ENCODE measurements at places on chromosomes 4 and X.

DNA sequence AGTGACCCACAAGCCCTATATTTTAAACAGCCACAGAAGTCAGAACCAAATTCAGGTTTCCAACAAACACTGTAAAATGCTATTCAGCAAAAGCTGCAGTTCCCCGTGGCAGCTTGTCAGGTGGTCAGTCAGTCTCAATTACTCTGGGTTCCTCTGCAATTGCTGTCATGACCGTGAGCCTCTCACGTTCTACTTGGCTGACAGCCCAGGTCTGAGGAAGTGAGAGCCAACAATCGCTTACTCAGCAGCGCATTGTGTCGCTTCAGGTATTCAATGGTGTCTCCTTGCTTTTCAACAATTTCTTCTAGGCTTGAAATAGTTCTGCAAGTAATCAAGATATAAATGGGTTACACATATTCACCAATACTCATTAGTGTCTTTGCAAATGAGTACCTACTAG is 25.8 kb downstream of the TRIM75 start:
- no peak for DNase-seq

DNA sequence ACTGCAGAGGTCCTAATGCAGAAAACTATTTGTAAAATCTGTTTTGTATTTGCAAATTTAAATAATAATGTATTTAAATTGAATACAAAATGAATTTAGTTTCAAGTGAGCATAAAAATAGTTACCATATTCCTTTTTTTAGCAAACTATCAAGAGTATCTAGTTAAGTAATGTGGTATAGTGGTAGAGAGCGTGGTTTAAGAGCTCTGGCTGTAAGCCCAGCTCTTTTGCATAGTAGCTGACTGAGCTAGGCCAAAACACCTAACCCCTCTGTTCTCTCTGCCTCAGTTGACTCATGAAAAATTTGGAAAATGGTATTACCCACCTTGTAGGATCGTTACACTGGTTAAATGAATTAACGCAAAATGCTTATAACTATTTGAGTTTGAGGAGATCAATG is 18.1 kb upstream of the ADAD1 start:
- DNase-seq, result peak; percentile 1

DNA sequence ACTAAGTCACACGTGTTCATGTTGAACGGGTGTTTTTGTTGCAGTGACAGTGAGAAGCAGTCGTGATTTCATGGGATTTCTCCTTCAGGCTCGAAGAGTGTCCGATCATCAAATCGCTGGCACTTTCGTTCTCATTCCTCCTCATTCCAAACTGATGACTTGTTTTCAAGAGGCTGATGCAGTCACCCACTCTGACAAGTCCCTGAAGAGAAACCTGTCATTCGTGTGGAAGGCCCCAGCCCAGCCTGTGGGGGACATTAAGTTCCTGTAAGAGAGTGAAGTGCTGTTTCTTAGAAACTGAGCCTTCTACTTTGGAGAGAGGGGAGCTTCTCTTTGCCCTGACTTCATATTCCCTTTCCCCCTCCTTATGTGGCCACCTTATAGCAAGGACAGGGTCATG is 8.0 kb downstream of the REELD1 start:
- peak; percentile 43 for DNase-seq

GRCh38 chr4:8285976-8286718 is 16.6 kb downstream of the HTRA3 start:
- DNase-seq, result no peak

DNA sequence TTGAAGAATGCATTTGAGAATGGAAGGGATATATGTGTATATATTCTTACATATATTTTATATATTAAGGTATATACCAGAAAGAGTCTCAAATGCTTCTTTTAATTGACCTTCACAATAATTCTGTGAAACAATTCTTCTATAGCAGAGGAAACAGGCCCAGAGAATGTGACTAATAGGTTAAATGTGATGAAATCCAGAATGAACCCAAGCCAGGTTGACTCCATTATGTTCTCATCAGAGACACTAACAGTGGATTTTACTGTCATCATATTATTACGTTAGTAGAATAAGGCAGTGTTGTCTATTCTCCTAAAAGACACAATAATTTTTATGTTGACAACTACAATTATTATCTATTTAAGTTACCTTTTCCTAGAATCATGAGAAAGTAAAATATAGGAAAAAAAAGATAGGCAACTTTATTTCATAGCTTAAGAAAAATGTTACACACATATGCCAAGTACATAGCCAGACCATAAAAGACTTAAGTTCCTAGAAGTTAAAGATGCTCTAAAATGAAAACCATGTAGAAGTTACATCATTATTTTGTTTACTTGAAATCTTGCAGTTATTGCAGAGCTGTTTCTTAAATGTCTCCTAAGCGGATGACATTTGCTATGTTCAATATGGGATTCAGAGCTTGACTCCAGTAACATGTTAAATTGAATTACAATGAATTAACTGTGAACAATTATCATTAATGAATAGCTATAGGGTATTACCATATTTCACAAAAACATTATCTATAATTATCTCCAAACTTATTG is 56.2 kb upstream of the ANKRD50 start:
- no peak for DNase-seq

GRCh38 chr4:54779036-54779435 is 121.3 kb downstream of the KIT start:
- no peak for DNase-seq

- DNase-seq, result peak; percentile 49
Observed at GRCh38 chr4:17475481-17475880, 36.4 kb downstream of the QDPR start.

- DNase-seq, result no peak
Observed at GRCh38 chr4:67549123-67549522, 3.8 kb upstream of the CENPC start.

- no peak for DNase-seq
Observed at GRCh38 chr4:123652476-123652875, 255.9 kb downstream of the SPRY1 start.

DNA sequence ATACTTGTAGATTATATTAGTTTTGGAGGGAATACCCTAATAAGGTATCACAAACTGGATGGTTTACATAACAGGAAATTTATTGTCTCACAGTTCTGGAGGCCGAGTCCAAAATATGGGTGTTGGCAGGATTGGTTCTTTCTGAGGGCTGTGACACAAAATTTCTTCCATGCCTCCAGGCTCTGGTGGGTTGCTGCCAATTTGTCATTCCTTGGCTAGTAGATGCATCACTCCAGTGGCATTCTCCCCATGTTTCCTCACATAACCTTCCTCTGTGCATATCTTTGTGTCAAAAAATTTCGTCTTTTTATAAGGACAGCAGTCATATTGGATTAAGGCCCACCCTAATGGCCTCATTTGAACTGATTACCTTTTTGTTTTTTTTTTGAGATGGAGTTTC is 49.3 kb downstream of the APELA start:
- no peak for DNase-seq

DNA sequence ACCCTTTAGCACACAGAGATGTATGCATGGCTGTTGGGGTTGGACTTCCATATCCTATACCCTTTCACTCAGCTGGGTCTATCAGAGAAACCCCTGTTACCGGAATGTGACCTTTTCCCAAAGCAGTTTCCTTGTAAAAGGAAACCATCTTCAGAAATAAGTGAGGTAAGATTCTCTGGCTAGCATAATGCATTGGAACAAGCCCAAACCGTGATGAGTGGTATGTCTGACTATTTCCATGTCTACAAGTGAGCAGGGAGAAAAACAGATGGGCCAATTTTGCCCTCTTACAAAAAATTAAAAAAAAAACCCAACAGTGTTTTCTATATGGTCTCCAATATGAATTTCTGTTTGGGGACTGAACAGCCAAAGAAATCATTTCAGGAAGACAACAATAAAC is 283.9 kb downstream of the SMARCA1 start:
- DNase-seq, result peak; percentile 91

- DNase-seq, result peak; percentile 80
Observed at GRCh38 chr4:2662598-2662997, 93.5 kb downstream of the TNIP2 start.

DNA sequence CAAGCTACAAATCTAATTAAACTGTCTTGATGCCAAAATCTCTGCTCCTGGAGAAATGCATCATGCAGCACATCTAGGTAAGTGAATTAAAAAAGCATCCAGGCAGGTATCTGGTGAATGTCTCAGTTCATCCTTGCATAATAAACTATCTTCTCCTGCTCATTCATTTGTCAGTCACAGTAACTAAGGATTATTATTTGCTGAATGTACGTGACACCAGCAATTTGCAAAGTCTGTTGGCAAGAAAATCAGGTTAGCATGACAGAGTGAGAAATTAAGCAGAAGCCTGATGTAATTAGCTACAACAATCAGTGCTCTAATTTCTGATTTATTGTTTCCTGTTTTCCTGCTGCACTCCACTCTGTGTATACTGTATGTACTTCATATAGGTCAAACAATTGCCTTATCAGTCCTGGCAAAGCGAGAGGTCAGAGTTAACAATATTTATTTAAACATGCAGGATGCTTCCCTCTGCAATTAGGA is 213.6 kb downstream of the FBXO8 start:
- no peak for DNase-seq

- peak; percentile 16 for DNase-seq
Observed at GRCh38 chr4:67393699-67394281, 151.5 kb downstream of the CENPC start.

DNA sequence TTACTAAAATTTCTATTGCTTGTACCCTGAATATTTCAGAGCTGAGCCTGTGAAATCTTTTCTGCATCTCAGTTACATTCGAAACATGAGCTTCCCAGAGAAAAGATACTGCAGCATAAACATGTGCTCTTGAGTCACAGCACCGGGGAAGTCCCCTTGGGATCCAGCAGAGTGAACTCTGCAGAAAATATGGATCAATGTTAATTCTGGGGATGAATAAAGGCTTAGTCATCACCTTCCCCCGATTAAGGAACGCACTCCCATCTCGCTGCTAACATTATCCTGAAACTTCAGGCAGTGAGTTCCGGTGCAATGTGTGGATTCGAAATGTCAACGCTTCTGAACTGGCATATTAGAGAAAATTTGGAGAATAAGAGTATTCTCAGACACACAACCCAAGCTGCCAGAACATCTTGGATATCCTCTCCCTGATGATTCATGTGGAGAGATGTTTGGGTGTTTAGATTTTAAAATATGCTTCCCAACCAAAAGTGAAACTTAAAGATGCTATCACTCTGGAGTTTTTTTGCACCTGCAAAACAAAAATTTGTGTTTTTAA is 90.8 kb downstream of the IRF2 start:
- DNase-seq, result peak; percentile 96

GRCh38 chrX:103170216-103170615 is 44.7 kb upstream of the BEX4 start:
- peak; percentile 31 for DNase-seq

DNA sequence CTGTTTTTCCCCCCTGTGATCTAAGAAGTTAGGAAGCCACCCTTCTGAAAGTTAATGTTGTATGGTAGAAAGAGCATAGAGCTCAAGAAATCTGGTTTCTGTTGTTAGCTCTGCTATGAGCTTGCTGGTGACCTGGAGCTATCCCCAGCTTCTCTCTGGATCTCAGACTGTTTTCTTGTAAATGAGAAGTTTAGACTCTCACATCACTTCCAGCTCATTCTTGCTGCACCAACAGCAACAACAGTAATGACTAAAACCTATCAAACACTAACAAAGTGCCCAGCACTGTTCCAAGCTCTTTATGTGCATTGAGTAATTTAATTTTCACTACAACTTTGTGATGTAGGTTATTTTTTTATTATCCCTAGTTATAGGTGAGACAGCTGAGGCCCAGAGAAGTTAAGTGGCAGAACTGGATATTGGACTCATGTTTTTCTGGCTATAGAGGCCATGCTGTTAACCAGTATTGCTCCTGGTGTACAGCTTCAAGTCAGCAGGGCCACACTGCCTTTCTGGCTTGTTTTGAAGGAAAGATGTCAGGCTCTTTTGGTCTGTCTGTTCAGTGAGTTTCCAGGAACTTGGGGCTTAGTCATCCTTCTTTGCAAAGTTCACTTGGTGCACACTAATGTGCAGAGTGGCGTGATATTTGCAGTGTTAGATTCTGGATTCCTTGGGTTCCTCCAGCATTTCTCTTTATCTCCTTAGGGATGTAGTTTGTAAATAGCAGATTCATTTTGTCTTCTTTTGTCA is 27.8 kb upstream of the TMEM164 start:
- DNase-seq, result peak; percentile 0

DNA sequence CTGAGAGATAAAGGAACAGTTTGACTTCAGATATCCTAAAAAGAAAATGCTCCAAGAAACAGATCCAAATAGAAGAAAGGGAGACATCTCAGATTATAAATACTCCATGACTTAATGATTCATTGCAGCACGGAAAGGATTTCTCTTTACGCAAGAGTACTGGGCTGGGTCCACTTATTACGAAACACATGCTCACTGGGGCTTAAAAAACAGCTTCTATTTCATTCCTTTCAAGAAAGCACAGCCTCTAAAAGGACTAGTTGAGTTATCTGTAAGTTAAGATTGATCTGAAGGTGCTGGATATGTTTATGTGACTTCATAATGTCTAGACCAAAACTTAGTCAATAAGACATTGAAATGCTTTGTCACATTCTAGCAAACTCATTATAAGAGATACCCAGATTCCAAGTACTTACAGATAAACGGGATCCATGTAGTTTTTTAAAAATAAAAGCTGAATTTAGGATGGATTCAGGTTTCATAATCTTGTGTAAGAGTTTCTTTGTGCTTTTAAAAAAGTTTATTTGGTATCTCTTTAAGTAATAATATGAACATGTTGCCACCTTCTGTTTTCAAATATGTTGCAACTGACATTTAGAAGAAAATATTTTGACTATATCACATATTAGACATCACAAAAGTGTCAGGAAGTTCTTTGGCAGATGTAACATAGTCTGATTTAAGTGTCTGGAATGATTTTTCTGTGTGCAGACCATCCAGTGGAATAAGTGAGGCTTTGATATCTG is 109.5 kb upstream of the MYOZ2 start:
- DNase-seq, result peak; percentile 89

DNA sequence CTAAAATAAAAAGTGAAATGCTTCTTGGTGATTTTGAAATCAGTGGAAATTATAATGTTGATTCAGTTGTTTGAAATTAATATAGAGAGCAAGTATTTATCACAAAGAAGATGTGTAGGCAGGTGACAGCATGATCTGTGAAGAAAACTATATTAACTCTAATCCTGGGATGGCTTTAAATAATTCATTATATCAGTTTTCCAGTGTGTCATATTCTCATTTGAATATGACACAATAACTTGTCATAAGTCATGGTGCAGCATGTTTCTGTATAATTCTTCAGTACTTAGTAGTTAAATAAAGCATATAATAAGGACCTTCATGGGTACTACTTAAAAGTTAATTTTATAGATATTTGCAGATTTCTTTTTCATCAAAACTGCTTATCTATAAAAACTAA is 573.6 kb downstream of the INPP4B start:
- DNase-seq, result no peak

DNA sequence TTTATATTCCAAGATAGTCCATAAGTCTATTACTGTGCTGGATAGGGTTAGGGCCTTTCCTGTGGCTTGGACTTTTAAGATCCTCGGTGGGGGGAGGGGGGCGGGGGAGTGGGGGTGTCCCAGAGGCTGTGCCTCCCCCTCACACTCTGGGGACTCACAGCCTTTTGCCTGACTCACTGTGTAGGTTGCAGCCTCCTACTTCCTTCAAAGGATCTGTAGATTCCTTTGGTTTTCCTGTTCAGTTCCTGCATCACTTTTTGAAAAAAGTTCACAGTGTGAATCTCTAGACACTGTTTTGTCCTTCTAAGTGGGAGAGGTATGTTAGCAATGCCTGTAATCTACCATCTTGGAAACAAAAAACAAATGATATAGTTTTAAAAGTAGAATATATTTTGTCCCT is 999.9 kb downstream of the GLUD2 start:
- DNase-seq, result peak; percentile 49

Measured in fibroblast of skin of abdomen (primary cell).